ENCODE measurements at places on chromosomes 5 and 9.

GRCh38 chr5:153491856-153492255 lies 1.4 kb downstream of the GRIA1 start:
- no peak for DNase-seq

DNA sequence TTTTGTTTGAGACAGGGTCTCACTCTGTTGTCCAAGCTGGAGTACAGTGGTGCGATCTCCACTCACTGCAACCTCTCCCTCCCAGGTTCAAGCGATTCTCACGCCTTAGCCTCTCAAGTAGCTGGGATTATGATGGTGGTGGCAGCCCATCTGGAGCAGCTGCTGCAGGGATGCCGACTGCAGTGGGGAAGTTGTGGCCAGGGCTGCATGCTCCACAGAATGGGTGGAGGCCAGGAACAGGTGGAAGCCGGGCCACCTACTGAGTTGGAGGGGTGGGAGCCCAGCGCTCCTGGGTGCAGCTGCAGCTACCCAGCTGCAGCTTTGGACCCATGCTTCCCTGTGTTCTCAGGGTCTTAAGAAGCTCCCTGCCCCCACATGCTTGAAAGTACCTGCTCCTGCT lies 99.7 kb downstream of the SCAI start:
- DNase-seq = no peak

- no peak for DNase-seq
These were observed 11.3 kb downstream of the FOXD1 start for GRCh38 chr5:73437101-73437776.

- no peak for DNase-seq
These were observed 3.9 kb downstream of the SEPTIN8 start for GRCh38 chr5:132773114-132773513.

DNA sequence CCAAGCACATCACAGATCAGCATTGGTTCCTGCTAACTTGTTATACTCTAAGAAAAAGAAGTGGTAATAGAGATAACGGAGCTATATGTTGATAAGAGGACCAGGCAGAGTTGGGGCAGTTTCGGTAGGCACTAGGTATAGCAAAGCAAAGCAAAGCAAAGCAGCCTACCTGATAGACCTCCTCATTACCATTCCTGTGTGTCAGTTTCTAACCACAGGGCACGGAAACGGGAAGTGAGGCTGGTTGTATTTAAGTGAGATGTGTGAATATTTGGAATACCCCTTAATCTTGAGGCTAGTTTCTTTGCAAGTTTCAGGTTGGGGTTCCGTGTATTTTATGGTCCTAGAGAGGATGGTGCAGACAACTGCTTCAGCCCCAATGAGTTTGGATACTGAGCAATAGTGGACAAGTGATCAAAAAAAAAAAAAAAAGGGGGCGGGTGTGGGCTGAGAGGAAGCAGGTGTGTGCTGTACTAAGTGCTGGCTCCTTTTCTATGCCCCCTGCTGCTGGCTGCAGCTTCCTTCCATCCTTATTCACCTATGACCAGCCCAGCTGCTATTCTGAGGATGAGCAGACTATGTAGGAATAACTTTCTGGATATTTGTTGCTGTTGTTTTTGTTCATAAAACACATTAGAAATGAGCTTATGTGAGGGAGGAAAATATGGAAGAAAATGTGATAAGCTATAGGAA lies 183.3 kb downstream of the SH3GL2 start:
- no peak for DNase-seq

GRCh38 chr5:131171276-131171810 lies 599 bp downstream of the LYRM7 start:
- DNase-seq = no peak

DNA sequence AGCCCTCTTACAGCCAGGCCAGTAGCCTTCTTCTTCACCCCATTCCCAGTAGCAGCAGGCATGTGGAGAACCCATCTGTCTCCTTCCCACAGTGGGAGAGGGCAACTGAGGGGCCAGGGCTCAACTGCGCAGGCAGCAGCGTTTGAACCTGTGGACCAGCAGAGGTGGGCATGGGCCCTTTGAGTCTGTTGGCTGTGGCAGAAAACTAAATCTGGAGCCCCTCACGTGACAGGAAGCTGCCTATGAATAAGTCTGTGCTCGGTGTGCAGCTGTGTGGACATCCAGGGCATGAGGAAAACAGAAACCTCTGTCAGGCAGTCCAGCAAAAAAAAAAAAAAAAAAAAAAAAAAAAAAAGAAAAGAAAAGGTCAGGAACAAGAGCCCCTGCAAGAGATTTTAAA lies 189.2 kb upstream of the NR3C1 start:
- no peak for DNase-seq

GRCh38 chr9:125527471-125528002 lies 179.5 kb downstream of the MAPKAP1 start:
- DNase-seq = no peak

- DNase-seq = no peak
These were observed at the start of gene LRRC70 for GRCh38 chr5:62578540-62578939. Gene LRRC70 (plus strand): TSS chr5:62578819. CDS start chr5:62579439, 620 bp downstream.

GRCh38 chr5:19608444-19609002 lies 379.5 kb downstream of the CDH18 start:
- no peak for DNase-seq

DNA sequence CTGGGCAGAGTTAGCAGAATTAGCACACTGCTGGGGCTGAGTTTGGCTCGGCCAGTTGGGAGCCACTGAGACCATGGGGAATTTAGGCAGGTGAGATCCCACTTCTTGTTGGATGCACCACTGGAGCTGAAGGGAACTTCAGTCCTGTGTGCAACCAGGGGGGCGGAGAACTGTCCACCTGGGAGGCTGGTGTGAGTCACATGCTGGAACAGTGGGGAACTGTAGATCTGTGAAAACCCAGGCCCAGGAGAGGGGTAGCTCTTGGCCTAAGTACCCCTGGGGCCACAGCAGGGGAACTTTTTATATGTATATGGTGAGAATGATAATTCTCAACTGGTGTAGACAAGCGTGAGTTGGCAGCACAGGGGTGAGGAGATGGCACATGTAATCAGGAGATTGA lies 237.5 kb upstream of the KIF2A start:
- DNase-seq = no peak

GRCh38 chr9:135087489-135087792 lies at the start of gene OLFM1:
Gene OLFM1 (plus strand): TSS chr9:135087668. CDS start chr9:135087990, 322 bp downstream.
- DNase-seq = no peak

GRCh38 chr9:80147866-80148265 lies 576.1 kb downstream of the TLE4 start:
- DNase-seq = no peak

DNA sequence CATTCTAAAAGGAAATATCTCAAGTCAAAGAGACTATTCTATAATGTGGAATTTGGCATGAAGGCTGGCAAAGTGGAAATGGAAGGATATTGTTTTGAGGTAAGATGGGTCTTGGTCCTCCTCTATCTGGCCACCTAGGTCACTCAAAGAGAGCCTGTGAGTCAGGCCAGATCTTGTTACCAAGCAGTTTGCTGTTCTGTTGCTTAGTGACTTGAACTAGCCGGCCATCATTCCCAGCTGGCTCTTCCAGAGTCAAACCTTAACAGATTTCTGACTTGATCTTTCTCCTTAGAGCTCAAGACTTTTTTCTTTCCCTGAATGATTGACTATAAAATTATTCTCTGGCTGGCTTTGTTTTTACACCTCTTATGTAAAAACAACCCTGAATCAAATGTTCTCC lies 136.1 kb downstream of the PDE4D start:
- no peak for DNase-seq

DNA sequence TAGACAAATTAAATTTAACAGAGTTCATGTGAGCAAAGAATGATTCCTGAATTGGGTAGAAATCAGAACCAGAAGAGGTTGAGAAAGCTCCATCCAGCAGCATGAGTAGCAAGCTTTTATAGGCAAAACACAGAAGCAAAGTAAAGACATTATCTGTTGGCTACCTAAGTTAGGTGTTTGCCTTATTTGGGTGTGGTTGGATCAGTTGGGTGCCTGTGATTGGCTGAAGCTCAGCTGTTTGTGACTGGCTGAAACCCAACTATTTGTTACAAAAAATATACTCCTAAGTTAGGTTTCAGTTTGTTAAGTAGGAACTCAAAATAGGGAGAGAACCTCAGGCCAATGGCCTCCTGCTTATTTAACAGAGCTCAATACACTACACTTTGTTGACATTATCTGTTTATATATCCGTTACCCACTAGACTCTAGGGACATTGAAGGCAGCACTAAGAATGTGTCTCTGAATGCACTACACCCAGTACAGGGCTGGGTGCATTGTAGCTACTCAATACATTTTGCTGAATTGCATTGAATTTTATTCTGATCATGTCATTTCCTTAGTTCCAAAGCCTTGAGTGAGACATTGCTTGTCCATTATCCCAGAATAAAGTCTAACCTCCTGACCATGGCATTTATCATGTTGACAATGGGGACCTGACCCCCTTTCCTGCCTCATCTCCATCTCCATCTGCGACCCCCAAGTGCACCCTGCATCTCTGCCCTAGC lies 98.7 kb downstream of the CCDC192 start:
- DNase-seq = no peak

- DNase-seq = no peak
These were observed 58.0 kb upstream of the RNF130 start for GRCh38 chr5:180129291-180130190.

- DNase-seq = no peak
These were observed 155.0 kb upstream of the CLINT1 start for GRCh38 chr5:158013939-158014338.

DNA sequence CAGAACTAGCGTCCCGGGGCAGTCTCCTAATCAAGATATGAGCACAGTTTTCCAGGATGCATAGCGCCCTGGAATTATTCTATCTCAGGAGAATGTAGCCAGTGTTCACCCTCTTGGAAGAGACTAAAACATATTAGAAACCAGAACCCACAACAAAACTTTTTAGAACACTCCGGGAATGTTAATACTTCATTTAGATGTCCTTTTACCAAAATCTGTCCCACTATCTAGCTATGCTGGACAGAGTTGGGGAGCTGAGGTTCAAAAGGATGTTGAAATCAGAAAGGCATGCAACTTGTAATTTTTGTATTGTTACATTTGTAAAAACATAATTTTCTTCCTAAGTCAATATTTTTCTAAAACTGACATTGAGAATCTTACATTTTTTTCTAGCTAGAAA lies 386.5 kb upstream of the RFX3 start:
- no peak for DNase-seq

GRCh38 chr9:38281196-38281595 lies 111.3 kb upstream of the ALDH1B1 start:
- DNase-seq = no peak

GRCh38 chr9:28255174-28255573 lies 681.9 kb upstream of the C9orf72 start:
- no peak for DNase-seq

- DNase-seq = no peak
These were observed 110.5 kb downstream of the MEGF10 start for GRCh38 chr5:127400946-127401670.

GRCh38 chr5:111387361-111387760 lies 125.0 kb downstream of the STARD4 start:
- DNase-seq = no peak

GRCh38 chr9:113444736-113445135 lies 18.8 kb upstream of the RGS3 start:
- DNase-seq = no peak

- no peak for DNase-seq
These were observed 135.8 kb downstream of the PCSK1 start for GRCh38 chr5:96297290-96297689.

DNA sequence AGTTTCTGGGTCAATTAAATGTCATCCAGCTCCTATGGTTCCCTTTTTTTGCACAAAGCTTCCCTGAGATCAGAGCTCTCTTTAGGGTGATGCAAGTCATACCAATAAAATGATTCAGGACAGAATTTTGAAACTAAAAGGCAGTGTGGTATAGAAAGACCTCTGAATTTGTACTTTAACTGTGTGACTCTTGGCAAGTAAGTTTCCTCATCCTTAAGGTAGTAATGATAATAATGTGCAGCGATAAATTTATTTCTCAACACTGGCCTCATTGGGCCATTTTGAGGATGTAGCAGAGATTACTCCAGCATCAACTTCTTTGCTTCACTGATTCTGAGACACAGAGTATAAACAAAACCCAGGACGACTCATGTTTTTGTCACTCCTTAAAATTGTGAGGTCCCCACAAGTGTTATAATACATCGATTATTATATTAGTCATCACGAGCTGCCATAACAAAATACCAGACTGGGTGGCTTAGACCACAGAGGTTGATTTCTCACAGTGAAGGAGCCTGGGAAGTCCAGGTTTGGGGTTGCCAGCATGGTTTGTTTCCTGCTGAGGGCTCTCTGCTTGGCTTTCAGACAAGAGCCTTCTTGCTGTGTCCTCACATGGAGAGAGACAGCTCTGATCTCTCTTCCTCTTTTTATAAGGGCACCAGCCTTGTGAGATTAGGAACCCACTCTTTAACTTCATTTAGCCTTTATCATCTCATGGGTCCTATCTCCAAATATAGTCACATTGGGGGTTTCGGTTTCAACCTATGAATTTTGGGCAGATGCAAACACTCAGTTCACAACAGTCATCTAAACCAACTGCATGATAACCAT lies 293.0 kb downstream of the ZNF608 start:
- DNase-seq = no peak

DNA sequence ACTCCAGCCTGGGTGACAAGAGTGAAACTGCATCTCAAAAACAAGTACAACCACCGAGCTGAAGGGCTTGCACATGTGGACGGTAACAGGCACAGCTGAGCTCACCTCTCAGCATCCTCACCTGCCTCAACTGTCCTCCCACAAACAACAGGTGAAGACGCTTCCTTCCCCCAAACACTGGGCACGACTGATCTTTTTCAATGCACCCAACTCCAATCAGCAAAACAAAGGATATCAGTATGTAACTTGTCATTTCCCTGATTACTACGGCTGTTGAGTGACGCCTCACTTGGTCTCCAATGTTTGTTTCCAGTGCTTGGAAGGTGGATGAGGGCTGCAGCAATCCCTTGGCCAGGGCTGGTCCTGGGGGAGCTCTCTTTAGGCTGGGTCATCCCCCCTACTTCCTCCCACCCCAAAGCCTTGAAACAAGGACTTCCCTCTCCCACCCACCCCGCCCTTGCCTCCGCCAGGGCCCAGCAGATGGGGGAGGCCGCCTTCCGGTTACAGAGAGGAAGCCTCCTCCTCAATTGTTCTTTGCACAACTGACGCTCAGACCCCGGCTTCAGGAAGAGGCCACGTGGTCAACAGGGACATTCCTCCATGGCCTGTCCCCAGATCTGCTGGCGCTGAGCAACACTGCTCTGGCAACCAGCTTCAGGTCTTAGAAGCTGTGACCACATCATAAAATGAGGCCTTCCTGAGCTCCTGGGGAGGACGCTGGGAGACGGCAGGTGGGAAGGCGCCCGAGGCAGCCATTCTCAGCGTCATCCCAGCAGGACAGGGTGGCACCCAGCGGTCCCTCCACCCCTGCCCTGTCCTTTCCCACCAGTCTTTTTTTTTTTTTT lies 5.9 kb downstream of the FAM78A start:
- no peak for DNase-seq

DNA sequence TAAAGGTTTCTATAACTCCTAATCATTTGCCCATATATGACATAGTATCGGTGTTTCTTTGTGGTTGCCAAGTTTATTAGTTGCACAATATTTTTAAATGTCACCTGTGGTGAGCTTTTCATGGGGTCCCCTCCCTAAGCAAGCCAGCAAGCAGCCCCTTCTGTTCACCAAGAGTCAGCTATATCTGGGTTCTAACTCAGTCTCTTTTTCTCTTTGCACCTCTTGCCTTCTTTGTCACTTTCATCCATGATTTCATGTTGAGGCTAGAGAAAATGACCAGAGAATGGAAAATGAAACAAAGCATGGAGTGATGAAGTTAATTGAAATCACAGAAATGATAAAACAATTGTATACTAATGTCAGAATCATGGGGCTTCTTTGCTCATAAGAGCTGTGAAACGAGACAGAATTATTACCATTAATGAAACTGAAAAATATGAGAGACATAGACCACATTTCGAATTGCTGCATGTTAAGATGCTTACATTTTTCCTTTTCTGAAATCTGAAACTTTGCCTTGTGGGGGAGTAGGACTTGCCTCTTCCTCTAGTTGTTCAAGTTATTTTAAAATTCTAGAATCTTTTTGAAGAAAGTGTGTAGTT lies 75.7 kb downstream of the CAMK4 start:
- DNase-seq = no peak

All from activated T-helper 1 cell treated with Interleukin-2 at 50 U/mL for 16 hours (primary cell).